ENCODE measurements at places on chromosomes 2 and 18.

GRCh38 chr2:127162261-127163089, 55.5 kb upstream of the BIN1 start:
- DNase-seq: no peak

DNA sequence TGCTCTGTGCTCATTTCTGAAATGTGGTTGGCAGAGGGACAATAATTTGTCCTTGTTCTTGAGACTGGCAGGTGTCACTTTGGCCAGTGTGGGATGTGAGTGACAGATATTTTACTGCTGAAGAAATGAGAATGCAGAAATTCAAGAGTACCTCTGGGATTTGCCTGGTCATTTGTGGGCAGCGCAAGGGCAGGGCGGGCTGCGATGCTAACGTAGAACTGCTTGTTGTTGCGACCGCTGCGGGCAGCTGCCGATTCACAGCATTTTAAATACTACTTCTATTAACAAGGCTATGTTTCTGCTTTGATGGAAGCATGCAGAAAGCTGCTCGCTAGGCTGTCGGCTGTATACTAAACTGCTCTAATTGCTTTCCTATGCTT, 268.6 kb downstream of the FIGN start:
- DNase-seq: no peak

DNA sequence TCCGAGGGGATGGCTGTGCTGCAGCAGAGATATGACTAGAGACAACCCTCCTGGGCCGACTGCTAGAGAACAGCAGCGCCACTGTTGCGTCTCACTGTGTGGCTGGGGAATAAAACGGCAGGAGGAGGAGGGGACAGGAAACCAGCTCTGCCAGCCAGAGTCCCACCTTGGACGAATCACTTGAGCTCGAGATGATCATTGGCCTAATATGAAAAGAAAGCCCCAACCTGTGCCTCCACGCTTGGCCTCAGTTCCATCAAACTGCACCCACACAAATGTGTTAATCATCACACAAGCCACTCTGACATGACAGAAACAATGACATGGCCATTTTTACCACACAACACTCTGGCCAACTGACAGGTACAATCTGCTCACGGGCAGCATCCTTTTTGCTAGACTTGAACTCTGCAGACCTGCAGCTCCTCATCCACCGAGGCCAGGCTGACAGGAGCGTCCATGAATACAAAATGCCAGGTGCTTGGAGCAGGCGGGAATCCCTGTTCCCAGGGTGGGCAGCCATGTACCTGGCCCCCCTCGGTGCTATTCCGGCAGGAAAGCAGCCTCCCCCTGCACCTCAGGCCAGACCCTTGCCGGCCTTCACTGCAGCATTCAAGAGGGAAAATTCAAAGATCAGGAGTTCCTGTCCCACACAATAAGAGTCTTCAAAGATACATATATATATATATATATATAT, 52.3 kb downstream of the PARD6G start:
- DNase-seq: no peak

DNA sequence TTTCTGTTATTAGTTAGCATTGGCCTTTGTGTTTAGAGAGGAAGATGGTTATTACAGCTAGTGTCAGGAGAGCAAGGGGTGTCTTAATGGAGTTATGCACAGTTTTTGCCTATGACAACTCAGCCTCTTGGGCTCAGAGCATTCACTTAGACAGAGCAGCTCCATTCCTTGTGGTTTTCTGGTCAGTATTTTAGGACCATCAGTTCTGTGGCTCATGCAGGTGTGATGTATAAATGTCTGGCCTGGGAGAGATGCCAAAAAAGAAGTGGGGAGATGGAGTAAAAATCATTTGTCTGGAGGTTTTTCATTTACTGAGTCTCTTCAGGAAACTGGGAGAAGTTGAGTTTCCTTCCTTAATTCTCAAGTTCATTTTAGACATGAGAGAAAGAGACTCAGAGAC, 79.7 kb downstream of the PRKCE start:
- no peak for DNase-seq

GRCh38 chr2:226601881-226602662, 197.5 kb downstream of the IRS1 start:
- DNase-seq: no peak

DNA sequence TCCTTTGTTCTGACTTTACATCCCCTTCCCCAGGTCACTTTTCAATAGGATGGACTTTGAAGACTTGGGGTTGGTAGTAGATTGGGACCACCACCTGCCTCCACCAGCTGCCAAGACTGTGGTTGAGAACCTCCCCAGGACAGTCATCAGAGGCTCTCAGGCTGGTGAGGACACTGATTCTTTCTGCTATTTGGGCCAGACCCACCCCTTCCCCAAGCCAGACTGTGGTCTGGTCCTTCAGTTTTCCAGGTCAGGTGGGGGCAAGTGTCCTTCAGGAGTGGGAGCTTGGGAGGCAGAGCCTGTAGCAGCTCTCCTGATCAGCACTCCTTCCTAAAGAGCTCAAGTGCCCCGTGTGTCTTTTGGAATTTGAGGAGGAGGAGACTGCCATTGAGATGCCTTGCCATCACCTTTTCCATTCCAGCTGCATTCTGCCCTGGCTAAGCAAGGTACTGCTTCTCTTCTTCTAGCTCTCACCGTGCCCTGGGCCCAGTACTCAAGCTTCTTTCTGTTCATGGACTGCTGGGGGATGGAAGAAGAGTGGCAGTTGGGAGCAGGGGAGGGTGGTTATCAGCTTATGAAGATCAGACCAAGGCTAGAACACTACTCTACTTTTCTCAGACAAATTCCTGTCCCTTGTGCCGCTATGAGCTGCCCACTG, 1.1 kb downstream of the RNF181 start:
- no peak for DNase-seq

GRCh38 chr18:25704494-25704893, 352.5 kb upstream of the ZNF521 start:
- DNase-seq: no peak

DNA sequence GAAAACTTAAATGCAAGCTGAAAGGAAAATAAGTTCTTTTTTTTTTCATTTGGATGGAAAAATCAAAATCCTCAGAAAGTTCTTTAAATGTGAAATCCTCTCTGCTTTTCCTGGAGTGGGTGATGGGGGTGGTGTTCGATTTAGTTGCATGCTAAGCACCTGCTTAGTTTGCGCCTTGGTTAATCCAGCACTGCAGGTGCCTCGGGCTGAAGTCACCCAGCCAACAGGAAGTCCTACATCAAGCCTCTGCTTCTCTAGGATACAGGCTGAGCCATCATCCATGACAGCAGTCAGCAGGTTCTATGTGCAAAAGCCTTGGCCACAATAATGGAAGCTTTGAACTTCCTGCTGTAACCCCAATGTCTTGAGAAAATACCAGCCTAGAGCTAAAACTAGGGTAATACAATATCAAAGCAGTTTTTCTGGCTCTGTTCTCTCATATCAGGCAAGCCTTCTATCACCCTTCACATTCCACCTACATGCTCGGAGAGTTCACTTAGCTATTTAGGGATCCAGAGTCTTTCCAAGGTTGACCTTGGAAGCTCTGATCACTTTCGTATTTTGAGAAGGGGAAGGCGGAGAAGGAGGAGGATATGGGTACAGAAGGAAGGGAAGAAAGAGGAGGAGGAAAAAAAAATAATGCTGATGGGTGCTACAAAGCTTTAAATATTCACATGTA, 116.1 kb upstream of the LRRTM1 start:
- no peak for DNase-seq

DNA sequence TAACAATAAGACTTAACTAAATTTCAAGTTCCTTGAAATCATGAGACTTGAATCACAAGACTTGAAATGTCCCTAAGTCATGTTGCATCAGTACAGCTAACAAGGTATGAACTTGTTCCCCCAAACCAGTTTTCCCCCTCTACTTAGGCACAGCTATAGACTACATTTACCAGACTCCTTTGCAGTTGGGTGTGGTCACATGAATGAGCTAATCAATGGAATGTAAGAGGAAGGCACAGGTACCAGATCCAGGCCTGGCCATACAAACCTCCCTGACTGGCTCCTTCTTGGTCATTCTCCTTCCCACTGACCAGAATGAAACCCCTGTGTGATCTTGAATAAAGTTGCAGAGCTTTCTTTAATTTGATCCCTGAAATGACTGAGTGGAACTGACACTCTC, 77.8 kb downstream of the DNER start:
- no peak for DNase-seq

DNA sequence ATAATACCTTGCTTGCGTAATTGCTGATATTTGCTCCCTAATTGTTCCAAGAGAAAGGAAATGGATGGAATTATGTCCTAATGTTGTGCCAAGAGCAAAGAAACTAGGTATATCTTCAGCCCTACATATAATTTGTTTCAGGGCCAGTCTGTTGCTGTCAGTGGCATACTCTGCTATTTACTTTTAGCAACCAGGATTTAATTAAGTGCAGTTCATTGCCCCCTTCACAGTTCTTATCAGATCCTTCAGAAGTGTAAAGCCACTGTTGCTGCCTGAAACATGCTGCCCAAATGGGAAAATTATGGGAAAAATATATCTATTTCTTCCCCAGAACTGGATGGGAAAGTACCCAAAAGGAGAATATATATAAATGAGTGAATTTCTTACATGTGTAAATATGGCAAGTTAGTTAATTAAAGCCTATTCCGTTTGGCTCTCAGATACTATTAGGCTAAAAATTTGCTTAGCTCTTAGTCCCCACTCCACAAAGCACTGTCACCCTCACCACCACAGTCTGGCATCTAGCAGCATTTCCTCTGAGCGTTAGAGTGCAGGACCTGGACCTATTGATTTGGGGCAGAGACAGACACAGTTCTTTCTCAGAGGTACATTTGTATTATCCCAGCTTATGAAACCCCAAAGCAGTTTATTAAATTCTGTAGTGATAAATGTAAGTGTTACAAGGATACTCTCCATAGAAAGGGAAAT, 72.8 kb upstream of the DTNA start:
- DNase-seq: no peak

GRCh38 chr2:164456619-164457018, 164.7 kb downstream of the GRB14 start:
- no peak for DNase-seq

DNA sequence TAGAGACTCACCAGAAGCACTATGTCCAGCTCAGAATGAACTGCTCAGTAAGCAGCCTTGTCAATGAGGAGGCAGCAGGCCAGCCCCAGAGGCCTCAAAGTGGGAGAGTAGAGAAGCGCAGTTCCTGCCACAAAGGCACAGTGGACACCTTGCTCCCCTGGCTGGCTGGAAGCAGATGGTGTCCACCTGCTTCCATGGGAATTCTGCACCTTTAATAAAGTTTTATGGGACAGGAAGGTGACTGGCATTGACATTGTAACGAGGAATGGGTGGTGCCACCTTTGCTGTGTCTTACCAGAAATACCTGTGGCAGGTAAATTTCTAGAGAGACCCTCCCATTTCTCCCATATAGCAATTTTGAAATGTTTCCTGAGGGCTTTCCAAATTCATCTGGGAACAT, 6.7 kb upstream of the IL1B start:
- no peak for DNase-seq

DNA sequence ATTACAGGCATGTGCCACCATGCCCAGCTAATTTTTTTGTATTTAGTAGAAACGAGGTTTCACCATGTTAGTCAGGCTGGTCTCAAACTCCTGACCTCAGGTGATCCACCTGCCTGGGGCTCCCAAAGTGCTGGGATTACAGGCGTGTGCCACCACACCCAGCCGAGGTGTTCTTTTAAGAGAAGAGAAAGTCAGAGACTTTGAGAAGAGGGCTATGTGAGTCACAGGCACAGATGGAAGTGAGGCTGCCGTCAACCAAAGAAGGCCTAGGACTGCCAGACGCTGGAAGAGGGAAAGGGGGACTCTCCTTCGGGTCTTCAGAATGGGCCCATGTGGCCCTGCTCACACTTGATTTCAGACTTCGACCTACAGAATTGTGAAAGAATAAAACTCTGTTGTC, 67.2 kb upstream of the SH3BP4 start:
- DNase-seq: no peak

DNA sequence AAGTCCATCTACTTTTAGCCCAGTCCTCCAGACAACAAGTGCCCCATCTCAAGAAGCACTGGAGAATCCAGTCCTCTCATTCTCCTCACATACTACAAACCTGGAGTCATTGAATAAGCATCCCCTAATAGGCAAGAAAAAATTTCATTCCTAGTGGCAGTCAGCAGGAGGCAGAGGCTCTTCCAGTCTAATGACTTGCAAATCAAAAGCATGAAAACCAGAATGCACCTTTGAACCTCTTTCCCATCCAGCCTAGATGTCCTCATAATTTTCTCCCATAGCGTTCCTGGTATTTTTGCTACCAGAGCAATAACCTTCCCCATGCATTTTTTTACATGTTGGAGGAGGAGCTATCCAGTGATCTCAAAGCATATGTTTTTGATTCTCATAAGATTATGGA, 252.6 kb downstream of the TTC32 start:
- DNase-seq: no peak

DNA sequence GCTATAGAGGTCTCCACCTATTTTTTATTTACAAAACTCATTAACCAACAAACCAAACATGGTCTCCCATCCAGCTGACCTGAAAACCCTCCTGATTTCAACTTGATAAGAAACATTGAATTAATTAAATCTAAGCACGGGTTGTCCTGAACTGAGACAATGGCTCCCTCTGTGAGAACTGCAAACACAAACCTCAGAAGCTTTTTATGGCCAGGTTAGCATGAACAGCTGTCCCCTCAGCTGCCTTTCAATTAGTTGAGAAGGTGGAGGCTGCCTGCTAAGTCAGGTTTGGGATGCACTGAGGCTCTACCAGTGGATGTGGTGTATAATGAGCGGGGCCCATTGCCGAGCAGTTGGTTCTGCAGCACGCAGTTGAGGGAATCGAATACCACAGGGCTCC, 258.5 kb upstream of the DDX18 start:
- no peak for DNase-seq

DNA sequence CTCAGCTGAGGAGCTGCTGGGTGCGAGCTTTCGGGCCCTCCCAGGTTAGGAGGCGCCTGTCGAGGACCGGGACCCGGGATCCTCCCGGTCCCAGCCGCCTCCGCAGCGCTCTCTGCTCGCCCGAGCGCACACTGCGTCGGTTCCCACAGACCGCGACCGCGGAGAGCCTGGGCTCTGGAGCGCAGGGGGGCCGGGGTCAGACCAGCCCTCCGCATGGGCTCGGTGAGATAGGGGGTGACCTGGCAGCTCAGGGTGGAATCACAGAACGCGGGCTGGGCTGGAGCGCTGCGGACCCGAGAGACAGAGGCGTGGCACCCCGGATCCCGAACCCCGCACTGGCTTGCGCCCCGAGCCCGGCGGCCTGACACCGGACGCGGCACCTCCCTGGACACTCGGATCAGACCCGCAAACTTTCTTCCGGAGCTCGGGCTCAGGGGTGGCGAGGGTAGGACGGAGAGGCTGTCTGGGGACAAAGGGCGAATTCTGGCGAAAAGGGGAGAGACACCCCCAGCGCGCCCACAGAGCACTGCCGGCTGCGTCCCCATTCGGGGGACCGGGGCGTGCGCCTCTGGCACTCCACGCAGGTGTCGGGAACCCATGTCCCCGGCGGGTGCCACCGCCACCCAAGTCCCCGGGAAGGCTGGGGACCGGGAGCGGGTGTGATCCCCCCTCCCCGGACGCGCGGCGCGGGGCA, 612 bp downstream of the DIPK1C start:
- DNase-seq: no peak

All from activated CD4-positive, alpha-beta T cell treated with anti-CD3 and anti-CD28 coated beads, Interleukin-2, Interleukin-4, amounts not matched to agents 100 ng/mL and 50 ng/mL, durations not matched to agents 16 hours and 8 hours (primary cell).